ENCODE measurements at places on chromosomes 4 and X.

- no peak for DNase-seq
These were observed 46.2 kb upstream of the TXK start for GRCh38 chr4:48180234-48180633.

DNA sequence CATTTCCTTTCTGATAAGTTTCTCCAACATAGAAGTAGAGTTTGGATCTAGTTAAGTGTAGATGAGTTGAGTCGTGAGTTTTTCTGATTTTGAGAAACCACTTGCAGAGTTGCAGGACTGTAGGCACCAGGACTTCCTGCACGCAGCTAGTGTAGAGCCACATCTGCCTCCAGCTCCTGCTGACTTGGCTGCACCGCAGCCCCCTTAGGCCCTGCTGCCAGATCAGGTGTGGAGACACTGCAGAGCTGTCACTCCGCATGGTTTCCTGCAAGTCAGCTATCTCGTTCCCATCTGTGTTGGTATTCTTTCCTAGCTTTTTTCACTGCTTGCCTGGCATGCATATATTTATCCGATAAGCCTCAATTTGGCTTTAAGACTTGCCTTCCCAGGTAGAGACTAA lies 48.9 kb downstream of the PCDH7 start:
- DNase-seq: no peak

- no peak for DNase-seq
These were observed 76.2 kb downstream of the DOCK11 start for GRCh38 chrX:118571836-118572235.

GRCh38 chrX:110962451-110962850 lies 133.5 kb upstream of the PAK3 start:
- no peak for DNase-seq

GRCh38 chr4:61201961-61202637 lies 2.0 kb downstream of the ADGRL3 start:
- DNase-seq: no peak

DNA sequence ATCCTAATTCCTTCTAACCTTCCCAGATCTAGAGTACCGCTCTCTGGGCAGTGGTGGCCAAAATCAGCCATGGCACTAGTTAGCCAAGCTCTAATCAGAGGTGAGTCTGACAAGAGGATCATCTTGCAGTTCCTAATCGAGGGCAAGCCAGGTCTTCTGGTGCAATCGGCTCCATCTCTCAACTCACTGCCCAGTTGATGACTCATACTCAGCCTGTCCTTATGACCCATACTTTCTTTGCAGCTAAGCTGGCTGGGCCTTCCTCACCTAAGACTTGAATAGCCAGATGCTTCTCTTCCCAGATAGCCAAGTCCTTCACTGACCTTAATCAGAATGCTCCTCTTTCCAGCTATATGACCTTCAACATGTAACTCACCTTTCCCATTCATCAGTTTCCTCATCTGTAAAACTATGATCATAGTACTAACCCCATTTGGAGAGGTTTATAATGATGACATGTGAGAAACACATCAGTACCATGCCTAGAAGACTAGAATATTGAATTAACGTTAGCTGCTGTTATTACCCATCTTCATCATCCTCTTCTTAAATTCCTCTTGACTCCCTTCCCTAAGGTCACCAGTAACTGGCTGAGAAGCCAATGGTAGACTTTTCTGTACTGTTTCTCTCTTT lies 57.1 kb downstream of the RELL1 start:
- peak; percentile 86 for DNase-seq

- no peak for DNase-seq
These were observed 68.2 kb upstream of the MTNR1A start for GRCh38 chr4:186623546-186623945.

DNA sequence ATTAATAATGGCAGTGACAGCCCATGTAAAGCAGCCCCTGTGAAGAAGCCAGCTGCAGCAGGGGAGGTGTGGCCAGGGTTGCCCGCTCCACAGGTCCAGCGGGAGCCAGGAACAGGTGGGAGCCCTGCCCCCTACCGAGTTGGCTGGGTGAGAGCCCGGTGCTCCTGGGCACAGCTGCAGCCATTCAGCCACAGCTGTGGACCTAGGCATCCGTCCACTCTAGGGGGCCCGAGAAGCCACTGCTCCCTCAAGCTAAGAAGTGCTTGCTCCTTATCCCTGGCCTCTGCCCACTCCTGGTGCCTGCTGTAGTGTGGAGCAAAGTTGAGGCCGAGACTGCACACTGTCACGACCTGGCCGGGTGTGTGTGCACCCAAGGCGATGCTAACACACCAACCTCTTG lies 1469.0 kb downstream of the PCDH7 start:
- no peak for DNase-seq

DNA sequence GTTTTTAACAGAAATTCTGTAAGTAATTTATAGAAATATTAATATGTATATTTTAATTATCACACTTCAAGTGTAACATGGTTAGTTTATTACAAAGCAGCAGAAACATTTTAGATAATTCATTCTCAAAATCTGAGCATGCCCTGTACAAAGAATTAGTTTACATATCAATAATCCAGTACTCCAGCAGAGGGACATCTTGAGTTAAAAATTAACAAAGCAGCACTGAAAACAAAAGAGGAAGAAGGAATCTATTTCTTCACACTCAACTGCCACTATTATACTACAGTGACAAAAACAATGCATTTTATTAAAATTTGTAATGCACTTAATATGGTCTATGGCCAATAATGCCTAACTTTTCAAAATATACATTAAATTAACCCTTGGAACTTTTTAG lies 179.1 kb upstream of the KLHL4 start:
- peak; percentile 2 for DNase-seq

- peak; percentile 8 for DNase-seq
These were observed 8.9 kb downstream of the FHIP1A start for GRCh38 chr4:151417766-151418376.

DNA sequence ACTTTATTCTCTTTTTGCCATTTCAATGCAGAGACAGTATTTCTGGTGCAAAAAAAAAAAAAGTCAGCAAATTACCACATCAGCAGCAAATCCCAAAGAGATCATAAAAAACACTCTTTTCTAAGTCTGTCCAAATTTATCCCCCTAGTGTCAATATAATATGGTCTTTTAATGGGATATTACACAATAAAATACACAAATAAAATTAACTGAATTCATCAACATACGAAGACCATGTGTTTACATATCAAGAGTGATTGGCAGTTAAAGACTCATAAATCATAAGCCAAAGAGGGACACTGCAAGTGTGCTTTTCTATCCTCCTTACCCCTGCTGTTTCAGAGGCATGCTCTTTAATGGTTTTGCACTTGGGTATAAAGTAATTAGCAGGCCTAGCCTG lies 340.2 kb upstream of the DKK2 start:
- no peak for DNase-seq

- peak; percentile 78 for DNase-seq
These were observed 148.9 kb upstream of the CPEB2 start for GRCh38 chr4:14853176-14853943.

- DNase-seq: no peak
These were observed 136.2 kb upstream of the RASGEF1B start for GRCh38 chr4:81607950-81608349.

GRCh38 chr4:86043755-86044592 lies 315.9 kb downstream of the MAPK10 start:
- peak; percentile 65 for DNase-seq

All from RPMI7951 (cell line).